ENCODE measurements at places on chromosomes 16 and 17.

DNA sequence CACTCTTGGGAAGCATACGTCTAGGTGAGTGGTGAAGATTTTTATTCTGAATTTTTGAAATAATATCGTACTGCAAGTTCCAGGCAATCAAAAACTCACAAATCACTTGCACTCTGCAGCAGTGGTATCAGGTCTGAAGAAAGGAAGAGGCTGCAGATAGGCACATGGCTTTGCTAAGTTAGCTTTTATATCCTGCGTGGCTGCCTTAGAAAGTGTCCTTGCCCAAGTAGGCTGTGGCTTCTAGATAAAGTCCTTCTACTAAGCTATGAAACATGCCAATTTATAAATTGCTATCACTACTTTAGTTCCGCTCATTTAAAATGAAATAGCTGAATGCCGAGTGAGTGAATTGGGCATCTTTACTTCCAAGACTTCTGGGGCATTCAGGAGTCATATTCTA is 17.9 kb downstream of the WWOX start:
- DNase-seq, result no peak

- no peak for DNase-seq
These were observed 162.4 kb downstream of the PPM1E start for GRCh38 chr17:58918072-58918471.

DNA sequence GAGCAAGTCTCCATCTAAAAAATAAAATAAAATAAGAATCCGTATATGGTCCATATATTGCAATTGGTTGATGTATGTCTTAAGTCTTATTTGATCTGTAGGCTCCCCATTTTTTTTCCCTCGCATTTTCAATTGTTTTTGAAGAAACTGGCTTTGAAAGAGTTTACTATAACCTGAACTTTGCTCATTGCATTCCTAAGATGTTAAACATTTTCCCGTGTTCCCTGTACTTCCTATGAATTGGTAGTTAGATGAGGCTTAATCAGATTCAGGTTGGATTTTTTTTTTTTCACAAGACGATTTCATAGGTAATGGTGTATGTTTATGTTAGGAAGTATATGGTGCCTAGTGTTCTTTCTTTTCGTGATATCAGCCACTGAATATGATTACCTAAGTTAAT is 3.3 kb downstream of the LRRC36 start:
- DNase-seq, result no peak

DNA sequence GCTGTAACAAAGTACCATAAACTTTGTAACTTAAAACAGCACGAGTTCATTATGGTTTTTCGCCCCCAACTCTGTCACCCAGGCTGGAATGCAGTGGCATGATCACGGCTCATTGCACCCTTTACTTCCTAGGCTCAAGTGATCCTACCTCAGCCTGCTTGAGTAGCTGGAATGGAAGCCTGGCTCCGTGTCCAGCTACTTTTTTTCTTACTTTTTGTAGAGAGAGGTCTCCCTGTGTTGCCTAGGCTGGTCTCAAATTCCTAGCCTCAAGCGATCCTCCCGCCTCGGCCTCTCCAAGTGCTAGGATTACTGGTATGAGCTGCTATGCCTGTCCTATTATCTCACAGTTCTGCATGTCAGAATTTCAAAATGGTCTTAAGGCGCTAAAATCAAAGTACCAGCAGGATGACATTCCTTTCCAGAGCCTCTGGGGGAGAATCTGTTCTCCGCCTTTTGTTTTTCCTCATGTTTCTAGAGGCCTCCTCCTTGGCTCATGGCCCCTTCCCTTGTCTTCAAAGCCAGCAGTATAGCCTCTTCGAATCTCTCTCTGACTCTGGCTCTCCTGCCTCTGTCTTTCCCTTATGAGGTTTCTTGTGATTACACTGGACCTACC is 10.1 kb upstream of the PRM1 start:
- no peak for DNase-seq

DNA sequence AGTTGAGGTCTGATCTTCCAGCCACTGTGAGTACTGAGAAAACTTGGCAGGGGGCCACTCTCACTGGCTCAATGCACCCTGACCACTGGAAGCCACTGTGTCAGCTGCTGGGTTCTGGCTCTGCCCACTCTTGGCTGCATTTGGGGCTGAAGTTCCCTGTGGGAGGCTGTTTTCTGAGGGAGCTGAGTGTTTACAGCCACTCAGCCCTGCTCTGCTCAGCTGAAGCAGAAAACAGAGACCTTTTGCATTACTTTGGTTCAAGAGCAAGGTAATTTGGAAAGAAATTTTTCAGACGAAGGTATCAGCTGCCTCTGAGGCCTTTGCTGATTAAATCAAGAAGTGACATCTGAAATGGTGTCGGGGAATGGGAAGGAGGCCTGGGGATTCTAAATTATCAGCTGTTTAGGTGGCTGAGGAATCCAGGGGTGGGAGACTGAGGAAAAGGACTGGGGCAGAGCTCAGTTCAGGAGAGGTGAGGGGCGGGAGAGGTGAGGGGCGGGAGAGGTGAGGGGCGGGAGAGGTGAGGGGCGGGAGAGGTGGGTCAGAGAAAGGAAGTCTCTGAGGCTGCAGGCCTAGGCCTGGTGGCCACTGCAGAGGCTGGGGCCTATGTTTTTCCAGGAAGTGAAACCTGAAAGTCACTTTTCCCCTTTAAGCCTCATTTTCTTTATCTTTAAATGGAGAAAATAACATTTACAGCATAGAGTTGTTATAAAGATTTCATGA is at the start of gene ACSM5:
Gene ACSM5 (plus strand): TSS at position 137 of the 723 bp plus-strand sequence. CDS start 1,951 bp downstream, outside the sequence.
- DNase-seq, result peak; percentile 73

- no peak for DNase-seq
These were observed 73.6 kb downstream of the KCNJ2 start for GRCh38 chr17:70242781-70243437.

DNA sequence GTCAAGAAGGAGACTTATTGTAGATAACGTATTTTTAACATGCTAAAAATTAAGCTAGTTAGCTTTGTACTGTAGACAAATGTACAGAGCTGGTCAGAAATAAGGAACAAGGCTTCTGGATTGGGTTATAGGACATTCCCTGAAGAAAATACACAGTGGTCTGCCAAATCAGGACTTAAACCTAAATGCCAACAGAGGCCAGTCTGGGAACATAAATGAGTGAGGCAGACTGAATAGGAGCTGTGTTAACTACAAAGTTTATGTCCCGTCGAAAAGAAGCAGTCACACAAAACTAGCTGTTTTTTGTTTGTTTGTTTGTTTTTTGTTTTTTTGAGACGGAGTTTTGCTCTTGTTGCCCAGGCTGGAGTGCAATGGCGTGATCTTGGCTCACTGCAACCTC is 120.4 kb upstream of the C17orf78 start:
- no peak for DNase-seq

DNA sequence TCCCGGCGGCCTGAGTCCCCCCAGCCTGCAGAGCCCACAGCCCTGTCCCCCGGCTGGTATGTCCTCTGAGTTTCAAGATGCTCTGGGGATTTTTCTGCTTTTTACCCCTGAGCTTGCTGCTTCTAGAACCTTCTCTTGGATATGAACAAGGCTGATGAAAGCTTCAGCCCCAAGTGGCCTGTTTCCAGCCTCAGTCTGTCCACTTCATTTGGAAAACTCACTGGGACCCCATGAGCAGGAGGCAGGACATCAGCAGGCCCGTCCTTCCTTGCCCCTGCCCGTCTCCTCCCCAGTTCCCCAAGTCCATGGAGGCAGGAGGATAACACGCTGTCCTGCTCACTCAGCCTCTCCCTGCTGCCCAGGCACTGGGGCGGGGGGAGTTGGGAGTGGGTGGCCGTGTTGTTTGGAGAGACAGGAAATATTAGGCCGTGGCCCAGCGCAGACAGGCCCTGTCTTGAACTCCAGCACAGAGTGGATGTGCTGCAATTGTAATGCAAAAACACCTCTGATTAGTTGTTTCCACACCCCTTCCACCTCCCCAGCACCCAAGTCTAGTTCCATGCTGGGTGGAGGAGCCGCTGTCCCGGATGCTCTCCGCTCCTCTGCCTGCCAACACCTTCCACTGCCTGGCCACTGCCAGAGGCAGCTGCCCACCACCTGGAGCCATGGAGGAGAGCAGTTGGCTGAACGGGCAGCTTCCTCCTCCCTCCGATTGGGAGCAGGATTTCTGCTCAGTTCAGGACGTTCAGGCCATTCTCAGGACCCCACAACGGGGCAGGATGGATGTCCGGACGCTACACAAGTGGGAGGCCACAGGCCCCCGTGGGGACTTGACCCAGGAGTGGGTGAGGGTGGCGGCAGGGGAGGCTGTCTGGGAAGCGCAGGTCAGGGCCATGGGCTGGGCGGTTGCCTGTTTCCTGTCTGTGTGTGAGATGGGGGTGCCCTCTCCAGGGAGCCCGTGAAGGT is 216.9 kb upstream of the GSE1 start:
- no peak for DNase-seq

- DNase-seq, result no peak
These were observed 1.2 kb upstream of the C17orf99 start for GRCh38 chr17:78144736-78145641.

Measured in right atrium auricular region (tissue), 2 donors.